Melanocyte of skin (primary cell): ENCODE measurements at places on chromosomes 6 and 20. TPM values are rescaled to one million over a fixed set of nuclear protein-coding genes. Genes with fewer than 3 reads are reported as not detected.

CSNK2A1 gene
- total RNA-seq = 87.1 and 98.1 TPM in 2 replicates

VNN1 gene
- total RNA-seq = not detected in 2 replicates

CRYBG1 gene
- total RNA-seq = 0.34 and 2.2 TPM in 2 replicates

SIGLEC1 gene
- total RNA-seq = not detected in 2 replicates

TPD52L1 gene
- total RNA-seq = 3.8 and 5.1 TPM in 2 replicates

PSMB8 gene
- 160 and 172 TPM in 2 replicates for total RNA-seq

KHDC1 gene
- not detected in 2 replicates for total RNA-seq

PPT2 gene
- total RNA-seq = 50.0 and 86.1 TPM in 2 replicates
